ENCODE measurements at places on chromosomes 6 and 20.

GRCh38 chr6:6915813-6916547 is 191.8 kb upstream of the RREB1 start:
- DNase-seq: no peak

- no peak for DNase-seq
Observed at GRCh38 chr6:29005183-29005885, at the start of gene ZNF311. Gene ZNF311, minus strand, starts transcription at chr6:29005315. Its CDS starts 1,361 bp downstream, at chr6:29003954.

DNA sequence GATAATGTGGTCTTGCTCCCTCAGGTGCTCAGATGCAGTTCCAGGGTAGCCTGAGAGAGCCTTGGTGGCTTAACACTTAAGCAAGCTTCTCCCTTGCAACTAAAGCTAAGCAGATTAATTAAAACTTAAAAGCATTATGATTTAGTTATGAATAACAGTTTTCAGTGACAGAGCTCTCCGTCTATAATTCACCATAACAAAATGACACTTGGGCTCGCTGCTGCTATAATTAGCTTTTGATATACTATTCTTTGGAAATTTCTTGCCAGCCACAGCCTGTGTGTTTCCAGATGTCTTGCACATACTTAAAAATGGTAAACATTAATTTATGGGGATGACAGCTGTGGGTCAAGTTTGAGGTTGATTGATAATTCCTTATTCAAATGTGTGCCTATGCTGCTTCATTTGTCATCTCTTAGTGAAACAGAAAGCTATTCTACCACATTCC is 380.5 kb downstream of the TFAP2B start:
- no peak for DNase-seq

DNA sequence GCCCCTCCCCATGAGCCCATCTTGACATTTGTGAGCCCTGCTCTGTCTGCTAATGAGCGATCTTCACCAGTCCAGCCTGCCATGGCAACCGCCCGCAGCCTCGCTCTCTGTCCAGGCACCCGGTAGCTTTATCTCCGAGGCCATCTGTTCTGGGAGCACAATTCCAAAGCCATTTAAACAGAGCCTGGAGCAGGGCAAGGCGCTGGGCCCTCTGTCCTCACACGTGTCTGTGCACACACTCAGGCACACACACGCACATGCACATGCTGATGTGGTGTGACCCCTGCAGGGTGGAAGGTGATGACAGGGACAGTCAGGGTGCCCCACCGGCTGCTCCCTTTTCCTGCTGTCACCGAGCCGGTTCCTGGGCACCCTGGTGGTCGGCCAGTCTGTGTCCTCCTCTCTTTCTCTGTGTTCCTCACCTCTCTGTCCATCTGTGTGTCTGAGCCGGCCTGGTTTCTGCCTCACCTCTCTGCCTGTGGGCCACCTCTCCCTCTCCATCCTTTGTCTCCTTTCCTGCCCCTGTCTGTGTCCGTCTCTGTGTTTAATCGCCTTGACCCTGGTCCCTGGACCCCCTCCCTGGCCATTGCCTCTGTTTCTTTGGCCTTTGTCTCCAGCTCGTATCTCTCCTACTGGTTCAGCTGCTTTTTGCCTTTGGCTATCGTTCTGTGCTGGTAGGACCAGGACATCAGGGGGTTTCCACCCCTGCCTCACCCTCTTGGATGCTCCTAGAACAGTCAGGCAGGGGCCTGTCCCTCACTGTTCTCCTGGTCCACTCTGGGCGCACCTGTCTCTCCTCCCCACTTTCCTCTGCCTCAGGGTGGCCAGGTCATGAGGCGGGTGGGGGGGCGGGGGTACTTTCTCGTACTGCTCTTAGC is 8.8 kb upstream of the MYT1 start:
- no peak for DNase-seq

DNA sequence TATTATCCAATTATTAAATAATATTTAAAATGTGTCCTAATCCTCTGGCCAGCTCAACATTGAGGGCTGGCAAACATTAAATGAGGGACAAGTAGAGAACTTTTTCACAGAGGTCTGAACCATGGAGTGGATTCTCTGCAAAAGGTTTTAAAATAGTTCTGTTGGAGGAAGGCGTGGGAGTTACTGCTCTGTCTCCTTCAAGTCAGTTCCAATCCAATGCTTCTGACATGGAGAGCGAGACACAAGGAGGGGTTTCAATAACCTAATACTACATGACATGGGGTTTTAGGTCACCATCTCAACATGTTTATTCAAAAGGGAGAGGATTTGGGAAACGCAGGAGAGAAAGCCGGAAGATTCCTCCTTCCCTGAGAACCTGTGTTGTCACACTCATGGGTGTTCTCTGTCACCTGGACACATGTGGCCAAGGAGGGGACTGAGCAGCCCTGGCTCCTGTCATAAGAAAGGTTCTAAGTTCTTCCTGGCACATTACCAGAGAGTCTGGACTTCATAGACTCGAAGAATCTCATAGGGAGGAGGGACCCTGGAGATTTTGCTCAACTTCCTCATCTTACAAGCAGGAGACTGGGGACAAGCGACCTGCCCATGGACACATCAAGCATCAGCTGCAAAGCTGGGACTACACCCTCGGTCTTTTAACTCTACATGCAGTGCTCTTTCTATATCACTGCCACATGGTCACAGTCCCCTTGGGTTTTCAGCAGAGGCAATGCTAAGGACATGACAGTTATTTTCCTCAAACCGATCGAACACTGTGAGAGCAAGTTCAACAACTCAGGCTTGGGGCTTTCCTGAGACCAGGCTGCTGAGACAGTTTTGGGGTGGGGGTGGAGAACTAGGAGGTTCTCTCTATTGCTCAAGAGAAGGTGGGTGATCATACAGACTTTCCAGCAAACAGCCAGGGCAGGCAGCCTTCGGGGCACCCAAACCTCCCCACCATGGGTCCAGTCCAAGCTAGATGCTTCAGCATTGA is 38.6 kb downstream of the PRDM1 start:
- no peak for DNase-seq

DNA sequence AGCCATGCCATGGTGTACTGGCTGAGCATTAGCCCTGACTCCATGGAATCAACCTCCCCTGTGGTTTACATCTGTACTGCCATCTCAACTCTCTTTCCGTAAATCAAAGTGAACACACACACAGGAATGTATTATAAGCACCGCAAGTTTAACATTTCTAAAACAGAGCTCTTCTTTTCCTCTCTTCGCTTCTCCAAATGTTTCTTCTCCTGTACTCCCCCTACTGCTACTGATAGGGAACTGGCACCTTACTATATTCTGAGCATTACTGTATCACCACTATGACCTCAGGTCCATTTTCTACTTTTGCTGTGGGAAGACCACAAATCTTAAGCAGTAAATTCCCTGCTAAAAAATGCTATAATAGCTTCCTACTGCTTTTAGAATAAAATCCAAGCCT is 101.2 kb downstream of the NUS1 start:
- no peak for DNase-seq

GRCh38 chr6:96716221-96716620 is 121.1 kb downstream of the GPR63 start:
- DNase-seq: no peak

DNA sequence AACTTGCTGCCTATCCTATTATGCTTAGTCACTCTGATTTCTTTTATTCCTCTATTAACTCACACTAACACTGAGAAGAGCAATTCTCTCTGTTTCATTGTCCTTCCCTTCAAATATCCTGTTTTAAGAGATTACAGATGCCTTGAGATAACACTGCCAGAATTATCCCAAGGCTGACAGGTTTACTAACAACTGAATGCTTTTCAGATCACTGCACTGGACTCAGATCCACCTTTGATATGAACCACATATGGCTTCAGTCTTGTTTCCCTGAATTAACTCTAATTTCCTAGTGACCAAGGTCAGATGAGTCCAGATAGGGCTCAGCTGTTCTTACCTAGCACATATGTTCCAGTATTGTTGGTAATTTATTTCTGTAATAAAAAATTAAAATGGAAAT is 633.1 kb downstream of the GRIK2 start:
- DNase-seq: no peak

GRCh38 chr6:16625291-16626265 is 135.7 kb downstream of the ATXN1 start:
- DNase-seq: no peak

Data from activated CD4-positive, alpha-beta T cell treated with anti-CD3 and anti-CD28 coated beads, Interleukin-2, amount 50 U/mL, for 4 hours (primary cell).